ENCODE measurements at places on chromosomes 4 and X. TPM values are rescaled to one million over a fixed set of nuclear protein-coding genes. Genes with fewer than 3 reads are reported as not detected.

DNA sequence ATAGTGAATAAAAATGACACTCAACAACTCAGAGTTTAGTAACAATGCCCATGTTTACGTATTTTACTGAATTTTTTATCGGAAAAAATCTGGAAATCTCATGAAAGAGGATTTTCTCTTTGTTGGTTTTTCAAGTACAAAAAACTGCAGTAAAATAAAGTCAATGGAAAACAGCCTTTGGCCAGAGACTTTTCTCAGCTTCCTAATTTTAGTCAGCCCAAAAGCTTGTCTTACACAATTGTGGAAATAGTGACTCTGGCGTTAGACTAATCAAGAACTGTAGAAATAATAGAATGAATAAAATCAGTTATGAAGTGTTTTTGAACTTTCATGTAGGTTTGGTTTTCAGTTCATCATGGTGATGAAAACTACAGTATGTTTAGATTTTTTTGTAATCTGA lies 234.7 kb downstream of the DKK2 start:
- DNase-seq = no peak

DNA sequence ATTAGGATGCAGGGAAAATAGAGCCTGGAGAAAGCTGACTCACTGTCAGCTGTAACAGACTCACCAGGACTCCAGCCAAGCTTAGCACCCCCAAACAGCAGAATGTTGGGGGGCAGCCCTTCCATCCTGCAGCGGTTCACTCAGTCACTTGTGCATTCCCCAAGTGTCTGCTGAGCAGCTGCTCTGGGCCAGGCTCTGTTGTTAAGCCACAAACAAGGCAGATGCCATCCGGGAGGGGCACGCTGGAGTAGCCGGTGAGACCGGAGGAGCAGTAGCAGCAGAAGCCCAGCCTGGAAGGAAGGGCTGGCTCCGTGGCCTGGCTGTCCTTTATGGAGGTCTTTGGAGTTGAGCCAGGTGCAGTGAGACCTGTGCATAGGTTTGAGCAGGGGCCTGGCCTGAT lies 22.0 kb downstream of the CCNQ start:
- no peak for DNase-seq

DNA sequence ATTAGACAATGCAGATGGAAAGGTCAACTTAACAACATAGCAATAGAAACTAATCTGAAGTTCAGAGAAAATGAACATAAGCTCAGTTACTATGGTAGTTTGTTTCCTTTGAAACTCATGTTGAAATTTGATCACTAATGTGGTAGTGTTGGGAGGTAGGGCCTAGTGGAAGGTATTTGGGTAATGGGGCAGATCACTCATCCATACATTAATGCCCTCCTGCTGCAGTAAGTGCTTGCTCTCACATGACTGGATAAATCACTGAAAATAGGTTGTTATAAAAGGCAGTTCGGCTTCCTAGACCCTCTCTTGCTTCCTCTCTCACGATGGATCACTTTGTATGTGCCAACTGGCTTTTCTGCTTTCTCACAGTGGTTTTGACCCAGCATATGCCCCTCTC lies 567.4 kb upstream of the GALNT7 start:
- DNase-seq = no peak

Gene PPP1R2C
- not detected for total RNA-seq

Gene SLC7A11
- 19.5 TPM for total RNA-seq

GRCh38 chrX:72280321-72280845 lies 3.3 kb upstream of the RPS4X start:
- no peak for DNase-seq

Data from dorsolateral prefrontal cortex (tissue), 122 donors.